ENCODE measurements at places on chromosomes 7 and 10.

DNA sequence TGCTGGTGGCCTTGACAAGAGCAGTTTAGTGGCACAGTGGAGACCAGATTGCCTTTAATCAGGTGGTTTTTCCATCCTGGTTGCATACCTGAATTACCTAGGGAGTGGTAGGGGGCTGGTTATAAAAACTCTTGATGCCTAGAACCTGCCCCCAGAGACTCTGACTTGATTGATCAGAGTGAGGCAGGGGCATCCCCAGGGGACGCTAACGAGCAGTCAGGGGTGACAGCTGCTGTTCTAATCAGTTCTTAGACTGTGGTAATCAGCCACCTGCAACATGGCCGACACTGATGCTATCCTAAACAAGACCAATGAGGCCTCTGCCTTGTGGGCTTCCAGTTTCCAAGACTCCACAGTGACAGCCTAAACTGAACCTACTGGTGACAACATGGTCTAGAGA lies 2.0 kb upstream of the OPALIN start:
- DNase-seq, result no peak

DNA sequence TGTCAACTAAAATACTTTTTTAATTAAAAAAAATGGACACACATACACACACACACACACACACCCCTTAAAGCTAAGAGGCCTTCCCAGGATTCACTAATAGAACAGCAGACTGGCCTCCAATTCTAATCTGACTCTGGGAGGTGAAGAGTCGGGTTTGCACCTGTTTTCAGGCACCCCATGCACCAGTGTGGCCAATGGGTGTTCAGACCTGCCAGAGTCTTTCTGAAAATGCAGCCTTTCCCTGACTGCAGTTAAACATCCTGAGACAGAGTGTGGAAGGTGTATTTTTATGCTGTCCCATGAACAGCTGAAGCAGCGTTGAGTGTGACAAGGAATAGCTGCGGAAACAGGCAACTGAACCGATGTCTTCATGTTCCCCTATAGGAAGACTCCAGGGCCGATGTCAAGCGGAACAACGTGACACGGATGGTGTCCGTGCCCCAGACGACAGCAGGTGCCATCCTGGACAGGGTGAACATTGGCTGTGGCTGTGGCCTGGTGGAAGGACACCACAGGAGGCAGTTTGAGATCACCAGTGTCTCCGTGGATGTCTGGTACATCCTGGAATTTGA lies 74.6 kb upstream of the LYZL2 start:
- no peak for DNase-seq

DNA sequence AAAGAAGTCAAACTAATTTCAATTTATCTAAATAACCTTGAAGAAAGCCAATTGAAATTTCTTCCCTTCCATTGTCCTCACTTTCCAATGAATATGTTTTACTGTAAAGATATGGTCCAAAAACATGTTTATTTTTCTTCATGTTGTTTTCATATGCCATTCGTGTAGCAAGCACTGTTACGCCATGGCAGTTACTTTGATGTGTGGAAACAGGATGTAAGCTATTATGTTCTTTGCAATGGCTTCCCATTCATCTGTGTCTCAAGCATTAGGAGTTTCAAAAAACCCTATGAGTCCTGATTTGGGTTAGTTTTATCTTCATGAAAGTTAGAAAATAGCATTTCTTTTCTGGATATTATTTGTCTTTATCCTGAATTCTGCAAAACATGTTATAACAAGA lies 31.0 kb downstream of the GPR141 start:
- DNase-seq, result no peak

GRCh38 chr7:82247814-82248433 lies 195.7 kb downstream of the CACNA2D1 start:
- no peak for DNase-seq

GRCh38 chr10:76282061-76283025 lies 850.9 kb downstream of the LRMDA start:
- no peak for DNase-seq

- DNase-seq, result no peak
Measured at GRCh38 chr7:128003787-128004186, 27.4 kb downstream of the LRRC4 start.

Data from activated naive CD4-positive, alpha-beta T cell treated with Interleukin-2 at 50 U/mL for 16 hours (primary cell).